ENCODE measurements at places on chromosomes 6 and 20.

- no peak for DNase-seq
Measured at GRCh38 chr6:136922685-136923006, 545 bp downstream of the SLC35D3 start.

DNA sequence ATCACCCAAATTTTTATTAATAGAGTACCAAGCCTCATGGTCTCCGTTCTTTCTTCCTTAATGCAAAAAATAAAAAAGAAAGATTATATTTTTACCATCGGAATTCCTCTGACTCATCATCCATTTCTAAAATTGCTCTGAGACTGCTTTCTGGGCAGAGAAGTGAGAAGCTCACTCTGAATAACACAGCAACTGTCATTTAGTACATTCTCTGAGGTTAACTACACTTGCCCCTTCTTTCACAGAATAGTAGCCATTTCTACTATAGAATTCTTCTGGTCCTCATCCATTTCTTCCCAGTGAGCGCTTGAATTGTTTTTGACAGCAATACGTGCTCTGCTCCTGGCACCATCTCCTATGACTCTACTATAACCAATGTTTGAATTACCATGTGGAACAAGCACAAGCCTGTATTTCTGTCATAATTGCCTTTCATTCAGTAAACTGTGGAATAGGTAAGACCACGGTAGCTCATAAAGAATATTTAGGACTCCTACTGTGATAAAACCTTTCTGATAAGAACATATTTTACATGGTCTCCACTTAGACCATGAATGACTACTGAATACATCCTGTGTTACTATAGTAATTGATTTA lies 435.5 kb upstream of the NRSN1 start:
- no peak for DNase-seq

GRCh38 chr20:20399531-20400500 lies 31.9 kb downstream of the INSM1 start:
- no peak for DNase-seq

DNA sequence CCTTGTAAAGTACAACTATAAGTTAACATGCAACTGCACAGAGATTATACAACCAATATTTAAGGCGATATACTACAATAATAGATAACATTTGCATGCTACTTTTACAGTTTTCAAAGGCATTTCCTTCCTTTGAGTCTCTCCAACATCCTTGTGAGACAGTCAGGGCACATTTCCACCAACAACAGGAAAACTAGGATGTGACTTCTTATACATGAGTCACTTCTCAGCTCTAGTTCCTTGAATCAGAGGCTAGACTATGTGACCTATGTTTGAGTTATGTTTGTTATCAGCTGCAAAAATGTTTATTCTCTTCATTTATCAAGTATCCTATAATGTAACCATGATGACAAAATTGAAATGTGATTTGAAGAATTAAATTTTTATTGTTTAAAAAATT lies 51.7 kb upstream of the TFAP2D start:
- no peak for DNase-seq

DNA sequence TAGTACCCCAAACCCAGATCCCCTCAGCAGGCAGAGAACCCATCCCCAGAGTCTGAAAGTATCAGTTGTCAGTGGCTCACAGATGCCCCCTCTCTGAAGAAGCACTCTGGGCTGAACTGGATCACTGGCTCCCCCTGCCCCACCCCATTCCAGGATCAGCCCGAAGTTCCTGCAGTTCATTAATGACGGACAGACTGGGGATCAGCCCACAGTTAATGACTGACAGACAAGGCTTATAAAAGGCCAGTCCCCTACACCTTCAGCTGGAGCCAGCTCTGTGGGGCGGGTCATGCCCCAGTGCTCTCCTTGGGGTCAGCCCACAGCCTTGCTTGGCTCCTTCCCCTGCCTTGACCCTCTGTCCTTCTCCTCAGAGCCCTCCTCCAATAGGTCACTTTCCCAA lies 21.7 kb downstream of the KIAA1755 start:
- no peak for DNase-seq

DNA sequence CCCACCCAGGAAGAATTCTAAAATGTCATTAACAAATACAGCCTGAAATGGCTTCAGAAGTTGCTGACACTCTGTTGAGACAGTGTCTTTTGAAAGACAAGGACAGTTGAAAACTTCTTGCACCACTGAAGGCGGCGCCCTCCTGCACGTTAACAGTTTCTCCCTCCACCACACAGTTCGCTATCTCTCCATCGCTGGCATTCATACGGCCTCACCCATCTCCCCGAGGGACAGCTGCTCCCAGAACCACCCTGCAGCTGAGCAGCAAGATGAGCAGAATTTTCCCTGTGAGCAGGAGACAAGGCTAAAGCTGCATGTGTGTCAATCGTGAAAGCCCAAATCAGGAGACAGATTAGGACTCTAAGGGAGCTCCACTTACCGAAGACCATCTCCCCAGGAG lies 113.3 kb downstream of the LY86 start:
- no peak for DNase-seq

DNA sequence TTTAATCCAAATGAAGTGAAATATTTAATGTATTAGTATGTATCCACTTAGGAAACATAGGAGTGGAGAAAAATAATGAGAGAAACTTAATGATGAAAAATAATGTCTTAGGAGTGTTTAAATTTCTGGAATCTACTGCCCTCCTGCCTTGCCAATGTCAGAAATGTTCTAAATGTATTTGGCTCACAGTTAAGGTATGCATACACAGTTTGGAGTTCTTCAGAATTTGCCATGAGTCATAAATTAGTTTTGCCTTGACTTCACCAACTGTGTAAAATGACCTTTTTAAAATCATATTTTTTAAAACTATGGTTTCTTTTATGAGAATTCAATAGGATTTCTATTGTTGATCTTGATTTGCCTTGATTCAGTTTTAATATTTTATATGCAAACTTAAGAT lies 191.7 kb upstream of the HSF2 start:
- DNase-seq, result no peak

GRCh38 chr6:22800451-22800850 lies 231.1 kb downstream of the HDGFL1 start:
- no peak for DNase-seq

- no peak for DNase-seq
Measured at GRCh38 chr6:780706-781105, 87.8 kb upstream of the EXOC2 start.

- DNase-seq, result peak; percentile 40
Measured at GRCh38 chr6:151229401-151230276, 10.1 kb upstream of the AKAP12 start.

GRCh38 chr6:107607116-107607515 lies 117.2 kb downstream of the SOBP start:
- no peak for DNase-seq

DNA sequence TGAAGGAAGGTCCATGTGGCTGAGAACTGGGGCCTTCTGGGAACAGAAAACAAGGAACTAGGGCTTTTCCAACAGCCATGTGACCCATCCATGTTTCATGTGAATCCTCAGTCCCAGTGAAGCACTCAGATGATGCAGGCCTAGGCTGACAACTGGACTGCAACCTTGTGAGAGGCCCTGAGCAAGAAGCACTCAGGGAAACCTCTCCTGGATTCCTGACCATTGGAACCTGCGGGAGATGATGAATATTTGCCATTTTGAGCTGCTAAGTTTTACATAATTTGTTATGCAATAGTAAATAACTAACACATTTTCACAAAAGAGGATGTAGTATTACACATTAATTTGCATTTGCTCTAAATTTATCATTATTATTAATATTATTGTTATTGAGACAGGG lies 38.4 kb upstream of the HLA-G start:
- DNase-seq, result no peak

DNA sequence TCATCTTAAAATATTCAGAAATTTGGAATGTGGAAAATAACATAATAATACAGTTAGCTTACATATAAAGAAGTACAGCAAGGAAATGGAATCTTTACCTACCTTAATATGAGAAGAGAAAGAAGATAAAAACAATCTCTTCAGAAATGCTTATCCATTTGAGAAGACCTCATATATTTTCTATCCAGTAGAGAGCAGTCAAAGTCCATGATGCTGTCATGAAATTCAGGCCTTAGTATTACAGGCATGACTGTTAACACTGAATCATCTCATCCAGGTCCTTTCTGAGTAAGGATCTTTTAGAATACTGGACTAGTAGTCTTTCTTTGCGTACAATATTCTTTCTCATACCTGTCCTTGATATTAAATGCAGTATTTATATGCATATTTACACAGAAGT lies 713.4 kb downstream of the CD109 start:
- DNase-seq, result no peak

DNA sequence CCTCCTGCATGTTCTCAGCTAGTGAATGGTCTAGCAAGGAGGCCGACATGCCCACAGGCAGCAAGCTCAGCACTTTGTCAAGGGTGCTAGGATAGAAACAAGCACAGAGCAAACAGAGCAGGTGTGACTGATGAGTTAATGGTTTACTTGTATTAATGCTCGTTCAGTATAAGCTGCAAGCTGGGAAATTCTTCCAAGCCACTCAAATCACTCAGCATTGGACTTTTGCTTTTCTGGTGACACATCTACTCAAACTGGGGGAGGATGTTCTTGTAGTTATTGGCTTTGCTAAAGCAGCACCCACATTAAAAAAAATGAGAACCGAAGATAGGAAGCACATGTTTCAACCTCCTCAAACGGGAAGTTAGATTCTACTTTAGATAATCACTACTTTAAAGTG lies 43.1 kb upstream of the NEDD9 start:
- no peak for DNase-seq

DNA sequence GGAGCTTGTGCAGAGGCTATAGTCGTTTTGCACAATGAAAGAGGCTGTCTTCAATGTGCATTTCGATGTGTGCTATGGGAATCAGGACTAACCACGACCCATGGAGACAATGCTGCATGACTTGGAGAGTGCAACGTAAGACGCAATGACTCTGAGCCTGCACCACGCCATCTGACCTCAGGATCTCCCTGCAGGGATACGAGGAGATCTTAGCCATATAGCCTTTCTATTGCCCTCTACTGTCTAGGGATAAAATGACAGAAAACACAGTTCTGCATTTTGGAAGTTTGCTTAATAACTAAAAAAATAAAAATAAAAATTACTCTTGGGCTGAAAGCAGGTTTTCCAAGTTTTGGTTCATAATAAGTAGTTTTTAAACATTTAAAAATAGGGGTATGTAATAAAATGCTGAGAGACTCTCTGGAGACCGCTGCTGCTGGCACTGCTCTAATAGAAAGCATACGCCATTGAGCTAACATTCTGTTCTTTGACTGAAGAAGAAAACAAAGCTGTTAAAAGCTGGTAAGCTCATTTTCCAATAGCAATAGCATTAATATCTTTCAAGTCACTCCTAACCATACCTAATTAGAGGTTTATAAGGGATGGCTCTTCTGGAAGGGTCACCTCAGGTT lies 87.2 kb downstream of the PDE7B start:
- no peak for DNase-seq

DNA sequence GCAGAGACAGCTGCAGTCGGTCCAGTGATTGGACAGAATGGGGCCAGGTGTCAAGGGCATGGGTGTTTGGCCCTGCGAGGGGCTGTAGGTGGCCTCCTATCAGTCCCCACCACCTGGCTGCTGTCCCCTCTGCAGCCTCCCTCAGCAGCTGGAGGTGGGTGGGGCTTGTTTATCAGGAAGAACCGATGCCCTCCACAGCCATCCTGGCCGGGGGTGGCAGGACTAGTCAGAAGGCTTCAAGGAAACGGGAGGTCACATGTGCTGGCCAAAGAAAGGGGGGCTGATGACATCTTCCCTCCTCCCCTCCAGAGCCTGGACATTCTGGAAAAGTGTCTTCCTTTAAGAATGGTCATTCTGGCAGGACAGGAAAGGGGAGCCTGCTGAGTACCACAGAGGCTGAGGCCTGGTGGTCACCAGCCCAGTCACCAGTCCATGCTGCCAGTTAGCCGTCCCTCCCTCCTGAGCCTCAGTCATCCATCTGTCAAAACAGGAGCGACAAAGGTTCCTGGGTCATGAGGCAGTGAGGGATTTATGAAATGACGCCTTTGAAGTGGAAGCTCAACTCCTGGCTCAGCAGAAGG lies 4.1 kb downstream of the FAM210B start:
- no peak for DNase-seq

GRCh38 chr6:26454631-26455030 lies 3.1 kb upstream of the BTN2A1 start:
- DNase-seq, result no peak

GRCh38 chr6:110735666-110736065 lies 79.6 kb downstream of the CDK19 start:
- no peak for DNase-seq

- DNase-seq, result peak; percentile 12
Measured at GRCh38 chr6:25279748-25280343, 672 bp downstream of the CARMIL1 start.

DNA sequence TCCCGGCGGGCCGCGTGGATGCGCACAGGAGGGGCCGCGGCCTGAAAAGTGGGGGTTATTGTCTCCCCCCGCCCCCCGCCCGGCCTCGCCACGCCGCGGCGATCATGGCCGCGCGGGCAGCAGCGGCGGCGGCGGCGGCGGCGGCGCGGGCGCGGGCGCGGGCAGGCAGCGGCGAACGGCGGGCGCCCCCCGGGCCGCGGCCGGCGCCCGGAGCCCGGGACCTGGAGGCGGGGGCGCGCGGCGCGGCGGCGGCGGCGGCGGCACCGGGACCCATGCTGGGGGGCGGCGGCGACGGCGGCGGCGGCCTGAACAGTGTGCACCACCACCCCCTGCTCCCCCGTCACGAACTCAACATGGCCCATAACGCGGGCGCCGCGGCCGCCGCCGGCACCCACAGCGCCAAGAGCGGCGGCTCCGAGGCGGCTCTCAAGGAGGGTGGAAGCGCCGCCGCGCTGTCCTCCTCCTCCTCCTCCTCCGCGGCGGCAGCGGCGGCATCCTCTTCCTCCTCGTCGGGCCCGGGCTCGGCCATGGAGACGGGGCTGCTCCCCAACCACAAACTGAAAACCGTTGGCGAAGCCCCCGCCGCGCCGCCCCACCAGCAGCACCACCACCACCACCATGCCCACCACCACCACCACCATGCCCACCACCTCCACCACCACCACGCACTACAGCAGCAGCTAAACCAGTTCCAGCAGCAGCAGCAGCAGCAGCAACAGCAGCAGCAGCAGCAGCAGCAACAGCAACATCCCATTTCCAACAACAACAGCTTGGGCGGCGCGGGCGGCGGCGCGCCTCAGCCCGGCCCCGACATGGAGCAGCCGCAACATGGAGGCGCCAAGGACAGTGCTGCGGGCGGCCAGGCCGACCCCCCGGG lies 637 bp downstream of the ARID1B start:
- peak; percentile 47 for DNase-seq

GRCh38 chr20:51196991-51197651 lies 174.2 kb upstream of the KCNG1 start:
- DNase-seq, result no peak

GRCh38 chr6:32763421-32763820 lies at the start of gene HLA-DQB2:
HLA-DQB2 (minus strand) TSS chr6:32763532; CDS start chr6:32763470, 62 bp downstream.
- DNase-seq, result no peak

GRCh38 chr6:113433335-113433991 lies 423.7 kb upstream of the MARCKS start:
- DNase-seq, result no peak

DNA sequence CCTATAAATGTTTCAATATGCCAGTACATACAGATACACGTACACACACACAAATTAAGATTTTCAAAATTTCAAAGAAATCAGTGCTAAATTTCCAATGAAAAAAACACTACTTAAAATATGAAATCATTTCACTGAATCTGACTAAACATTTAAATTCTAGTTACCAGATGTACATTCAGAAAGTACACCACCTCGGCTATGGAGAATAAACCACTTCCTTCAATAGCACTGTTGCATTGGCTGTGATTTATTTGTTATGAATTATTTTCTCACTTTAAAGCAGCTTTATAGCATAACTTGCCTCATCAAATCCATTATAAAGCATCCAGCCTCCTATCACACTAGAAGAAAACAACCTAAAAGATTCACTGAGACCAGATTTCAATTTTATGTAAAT lies 36.6 kb downstream of the HBS1L start:
- DNase-seq, result no peak
